Spinal cord (tissue), 10 donors: ENCODE measurements at places on chromosomes 4 and X.

DNA sequence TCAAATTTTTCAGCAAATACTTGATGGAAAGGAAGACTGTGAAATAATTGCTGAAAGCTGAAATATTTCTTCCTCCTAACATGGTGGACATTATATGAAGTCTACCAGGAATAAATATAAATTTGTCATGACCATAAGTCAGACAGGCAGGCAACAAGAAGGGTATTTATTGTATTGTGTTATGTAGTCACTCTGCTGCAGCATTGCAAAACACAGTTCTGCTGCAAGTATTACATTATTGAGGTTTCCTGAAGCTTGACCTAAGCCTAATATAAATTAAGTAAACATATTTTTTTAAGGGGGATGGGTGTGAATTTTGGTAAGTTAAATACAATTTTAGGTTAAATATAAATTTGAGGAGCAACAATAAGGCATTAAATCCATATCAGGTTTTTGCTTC is 60.2 kb upstream of the MAOA start:
- no peak for DNase-seq

DNA sequence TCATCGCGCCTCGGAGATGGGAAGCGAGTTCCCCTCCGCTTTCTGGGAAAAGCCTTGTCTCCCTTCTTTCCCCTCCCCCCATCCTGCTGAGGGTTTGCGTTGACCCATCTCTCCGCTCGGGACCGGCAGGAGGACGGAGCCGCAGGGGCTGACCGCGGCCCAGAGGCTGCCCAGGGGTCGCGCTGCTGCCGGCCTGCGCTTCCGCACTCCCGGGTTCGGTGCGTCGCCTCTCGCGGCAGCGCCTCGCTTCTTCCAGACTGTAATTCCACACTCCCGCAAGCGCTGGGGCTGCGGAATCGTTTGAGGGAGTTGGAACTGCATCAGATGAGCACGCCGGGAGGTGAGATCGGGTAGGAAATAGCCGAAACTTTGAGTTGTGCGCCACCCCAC is 88.3 kb downstream of the BCOR start:
- no peak for DNase-seq

GRCh38 chr4:926538-926937 is 5.6 kb downstream of the GAK start:
- no peak for DNase-seq

DNA sequence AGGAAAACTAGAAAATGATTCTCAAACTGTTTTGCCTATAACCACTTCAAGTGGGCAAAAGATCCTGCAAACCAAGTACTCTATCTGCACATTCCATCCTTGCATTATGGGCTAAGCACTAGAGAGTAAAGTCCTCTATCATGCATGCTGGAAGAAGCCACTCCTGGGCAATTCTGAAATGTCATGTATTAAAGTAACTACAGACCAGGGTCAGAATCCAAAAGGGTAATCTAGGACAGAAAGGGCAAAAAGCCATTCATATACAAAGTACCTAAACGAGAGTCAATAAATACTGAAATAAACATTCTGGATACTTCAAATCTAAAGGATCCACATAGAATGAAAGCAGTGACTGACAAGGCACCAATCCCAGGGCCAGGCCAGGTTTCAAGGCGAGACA is 1.0 kb downstream of the SNX12 start:
- DNase-seq, result no peak

DNA sequence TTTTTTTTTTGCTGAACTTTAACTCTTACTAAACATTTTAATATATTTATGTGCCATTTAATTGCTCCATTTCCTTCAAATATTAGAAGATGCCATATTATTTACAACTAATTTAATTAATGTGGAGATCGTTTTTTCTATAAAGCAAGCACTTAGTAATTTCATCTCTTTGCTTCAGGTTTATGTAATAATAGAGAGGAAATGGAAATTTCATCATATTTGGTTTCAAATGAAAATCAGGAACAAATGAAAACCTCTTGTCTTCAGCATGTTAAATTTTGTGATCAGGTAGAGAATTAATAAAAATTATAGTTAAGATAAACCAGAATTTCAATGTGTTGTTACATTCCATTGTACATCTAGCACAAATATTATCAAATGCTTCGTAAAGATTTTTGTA is 120.1 kb downstream of the SYNPO2 start:
- no peak for DNase-seq

DNA sequence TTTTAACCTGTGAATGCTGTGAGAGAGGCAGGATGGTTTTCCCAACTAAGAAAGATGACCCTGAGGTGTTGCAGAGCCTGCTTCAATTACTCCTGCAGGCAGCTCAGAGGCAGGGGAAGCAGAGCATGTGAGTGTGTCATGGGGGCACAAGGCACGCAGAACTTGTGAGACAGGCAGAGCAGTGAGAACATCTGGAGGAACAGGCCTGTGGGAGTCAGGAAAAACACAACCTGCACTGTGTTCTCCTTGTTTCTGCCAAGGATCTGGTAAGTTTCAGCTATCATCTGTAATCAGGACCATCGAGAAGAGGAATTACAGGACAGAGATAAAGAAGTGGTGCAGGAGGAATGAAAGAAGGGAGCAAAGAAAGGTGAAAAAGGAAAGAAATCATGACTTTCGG is 741.8 kb upstream of the INTU start:
- no peak for DNase-seq
